Cardiac muscle cell (in vitro differentiated cells and primary cell): ENCODE measurements at places on chromosomes 4 and X.
A peak's percentile ranks its signal among the peaks of the same experiment; 100 is the strongest.

DNA sequence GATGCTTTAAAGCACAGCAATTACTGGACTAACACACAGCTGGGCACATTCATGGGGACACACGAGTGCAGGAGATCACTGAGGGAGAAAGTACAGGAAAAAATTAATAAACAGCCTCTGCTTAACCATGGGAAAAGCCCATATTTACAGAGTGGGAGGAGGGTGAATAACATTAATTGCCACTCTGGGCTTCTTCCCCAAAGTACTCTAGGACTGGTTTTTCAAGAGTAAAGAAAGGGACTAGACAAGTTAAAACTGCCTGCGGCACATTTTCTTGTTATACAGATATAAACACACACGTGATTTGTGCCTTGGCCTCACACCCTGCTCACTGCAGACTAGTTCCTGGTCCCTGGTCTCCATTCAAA lies 179.7 kb upstream of the TET2 start:
- DNase-seq, result no peak

- DNase-seq, result peak; percentile 28
Measured at GRCh38 chr4:126004941-126005340, 690.2 kb downstream of the FAT4 start.

- DNase-seq, result peak; percentile 9
Measured at GRCh38 chr4:53436251-53436650, 58.8 kb downstream of the FIP1L1 start.

DNA sequence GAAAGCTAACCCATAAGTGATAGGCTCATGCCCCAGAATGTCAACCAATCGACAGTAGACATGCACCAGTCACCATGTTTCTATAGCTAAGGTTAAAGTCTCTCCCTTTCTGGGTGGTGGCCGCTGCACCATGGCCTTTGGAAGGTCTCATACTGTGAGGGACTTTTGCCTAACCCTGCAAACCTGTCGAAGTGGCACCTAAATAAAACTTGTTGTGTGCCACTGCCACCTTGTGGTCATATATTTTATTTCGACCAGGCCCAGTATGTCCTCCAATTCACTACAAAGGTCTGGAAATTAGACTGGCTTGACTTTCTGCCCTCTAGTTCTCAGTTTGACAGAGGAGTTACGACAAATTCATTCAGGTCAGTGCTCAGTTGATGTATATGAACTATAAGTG lies 163.1 kb downstream of the SMARCA1 start:
- peak; percentile 61 for DNase-seq

GRCh38 chr4:145936997-145937901 lies 1.4 kb downstream of the ZNF827 start:
- DNase-seq, result peak; percentile 79

DNA sequence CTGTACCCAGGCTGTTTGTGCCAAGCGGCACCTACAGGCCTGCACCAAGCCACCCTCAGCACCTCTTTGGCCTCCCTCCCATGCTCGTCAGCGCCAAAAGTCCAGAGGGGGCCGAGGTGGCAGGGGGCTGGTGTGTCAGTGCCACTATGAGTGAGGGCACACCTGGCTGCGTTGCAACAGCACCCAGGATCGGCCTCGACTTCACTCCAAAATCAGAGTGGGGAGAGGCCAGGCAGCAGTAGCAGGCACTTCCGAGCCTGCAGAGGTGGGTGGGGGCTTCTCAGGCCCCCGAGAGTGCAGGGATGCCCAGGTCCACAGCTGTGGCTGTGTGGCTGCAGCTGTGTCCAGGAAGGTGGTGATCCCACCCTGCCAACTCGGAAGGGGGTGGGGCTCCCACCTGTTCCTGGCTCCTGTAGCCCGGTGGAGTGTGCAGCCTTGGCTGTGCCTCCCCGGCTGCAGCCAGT lies 58.5 kb downstream of the PPA2 start:
- DNase-seq, result no peak
